ENCODE measurements at places on chromosomes 7 and 10. TPM values are rescaled to one million over a fixed set of nuclear protein-coding genes. Genes with fewer than 3 reads are reported as not detected.

Gene OPN1SW
- total RNA-seq = not detected

Gene HGF
- 8.6 TPM for total RNA-seq

Gene NPY
- total RNA-seq = 26.1 TPM

Gene GALNT17
- 26.3 TPM for total RNA-seq

Gene NPC1L1
- not detected for total RNA-seq

Gene CYP2C19
- 0.25 TPM for total RNA-seq

Gene LRRTM3
- total RNA-seq = 23.1 TPM

Gene PTF1A
- total RNA-seq = not detected

Gene PTN
- 185 TPM for total RNA-seq

Gene ITPRID1
- 1.5 TPM for total RNA-seq

Gene CASP2
- total RNA-seq = 17.9 TPM

Gene NDUFB8
- 90.7 TPM for total RNA-seq

Gene ACTL6B
- 99.6 TPM for total RNA-seq

Gene CDK14
- total RNA-seq = 63.7 TPM

Gene DEPP1
- total RNA-seq = 3.4 TPM

Gene HOGA1
- 0.25 TPM for total RNA-seq

Gene PTPRN2
- total RNA-seq = 47.7 TPM

Gene ELN
- total RNA-seq = 11.3 TPM

Gene AQP1
- total RNA-seq = 1.5 TPM

Measured in temporal lobe (tissue), 4 donors.